Right renal cortex interstitium (tissue), 3 donors: ENCODE measurements at places on chromosomes 3 and 15. TPM values are rescaled to one million over a fixed set of nuclear protein-coding genes. Genes with fewer than 3 reads are reported as not detected.
A peak's percentile ranks its signal among the peaks of the same experiment; 100 is the strongest.

Gene UPK1B
- 9.6 TPM for polyA plus RNA-seq

Gene ASB14
- 0.67 TPM for polyA plus RNA-seq

Gene ALDH1L1
- polyA plus RNA-seq = 33.1 TPM

Gene RBP2
- 0.18 TPM for polyA plus RNA-seq

Gene SNTN
- not detected for polyA plus RNA-seq

Gene PRR20G
- not detected for polyA plus RNA-seq

- DNase-seq = no peak
Measured at GRCh38 chr15:71085809-71086208, 29.5 kb upstream of the THSD4 start.

GRCh38 chr3:89565098-89565497, 457.7 kb downstream of the EPHA3 start:
- no peak for DNase-seq

GRCh38 chr15:72375501-72375845, 341 bp downstream of the HEXA start:
- DNase-seq = no peak

GRCh38 chr3:146589899-146590508, 15.1 kb downstream of the PLSCR5 start:
- no peak for DNase-seq

- DNase-seq = no peak
Measured at GRCh38 chr3:65523878-65524277, 514.8 kb downstream of the MAGI1 start.

- no peak for DNase-seq
Measured at GRCh38 chr15:62564886-62565633, 400.0 kb upstream of the C2CD4B start.

DNA sequence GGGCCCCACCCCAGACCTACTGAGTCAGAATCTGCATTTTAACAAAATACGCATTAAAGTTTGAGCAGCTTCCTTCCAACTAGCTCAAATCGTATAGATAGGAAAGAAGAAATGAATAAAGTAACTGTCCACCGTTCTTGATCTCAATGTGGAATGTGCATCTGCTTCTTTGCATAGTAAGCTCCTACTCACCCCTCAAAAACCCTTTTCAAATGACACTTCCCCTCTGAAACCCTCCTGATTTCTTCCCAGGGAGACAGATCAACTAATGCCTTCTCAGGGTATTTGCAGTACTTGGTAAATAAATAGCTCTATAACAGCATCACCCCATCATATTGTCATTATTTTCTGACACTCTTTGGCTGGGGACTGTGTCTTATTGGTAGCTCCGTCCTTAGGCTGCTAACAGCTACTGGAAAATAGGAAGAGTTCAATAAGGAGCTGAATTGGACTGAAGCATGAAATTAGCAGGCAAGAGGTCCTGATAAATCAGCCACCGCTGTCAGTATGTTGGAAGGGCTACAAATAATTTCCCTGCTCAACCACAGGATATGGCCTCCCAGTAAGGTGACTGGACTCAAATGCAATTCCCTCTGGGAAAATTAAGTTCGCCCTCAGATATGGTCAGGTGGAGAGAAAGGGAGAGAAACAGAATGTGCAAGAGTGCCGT, 10.2 kb downstream of the OXTR start:
- no peak for DNase-seq

GRCh38 chr15:55860468-55860867, 117.5 kb upstream of the PRTG start:
- no peak for DNase-seq

- DNase-seq = no peak
Measured at GRCh38 chr3:19347671-19348070, 199.4 kb downstream of the KCNH8 start.

DNA sequence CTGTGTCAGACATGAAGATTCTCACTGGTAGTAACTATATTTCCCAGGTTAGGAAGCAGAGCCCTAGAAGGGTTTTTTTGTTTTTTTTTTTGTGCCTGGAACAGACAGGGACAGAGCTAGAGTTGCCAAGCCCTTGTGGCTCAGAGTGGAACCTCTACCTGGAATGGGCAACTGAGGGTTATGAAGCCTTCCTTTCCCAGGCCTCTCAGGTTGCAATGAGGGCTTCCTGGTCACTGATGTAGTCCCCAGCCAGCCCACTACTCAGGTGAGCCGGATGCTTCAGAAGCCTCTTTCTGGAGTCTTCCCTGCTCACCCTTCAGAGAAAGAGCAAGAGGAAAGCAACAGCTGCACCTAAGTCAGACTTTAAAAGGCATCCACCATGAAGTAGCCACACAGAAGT, 48.8 kb upstream of the MANF start:
- DNase-seq = no peak

DNA sequence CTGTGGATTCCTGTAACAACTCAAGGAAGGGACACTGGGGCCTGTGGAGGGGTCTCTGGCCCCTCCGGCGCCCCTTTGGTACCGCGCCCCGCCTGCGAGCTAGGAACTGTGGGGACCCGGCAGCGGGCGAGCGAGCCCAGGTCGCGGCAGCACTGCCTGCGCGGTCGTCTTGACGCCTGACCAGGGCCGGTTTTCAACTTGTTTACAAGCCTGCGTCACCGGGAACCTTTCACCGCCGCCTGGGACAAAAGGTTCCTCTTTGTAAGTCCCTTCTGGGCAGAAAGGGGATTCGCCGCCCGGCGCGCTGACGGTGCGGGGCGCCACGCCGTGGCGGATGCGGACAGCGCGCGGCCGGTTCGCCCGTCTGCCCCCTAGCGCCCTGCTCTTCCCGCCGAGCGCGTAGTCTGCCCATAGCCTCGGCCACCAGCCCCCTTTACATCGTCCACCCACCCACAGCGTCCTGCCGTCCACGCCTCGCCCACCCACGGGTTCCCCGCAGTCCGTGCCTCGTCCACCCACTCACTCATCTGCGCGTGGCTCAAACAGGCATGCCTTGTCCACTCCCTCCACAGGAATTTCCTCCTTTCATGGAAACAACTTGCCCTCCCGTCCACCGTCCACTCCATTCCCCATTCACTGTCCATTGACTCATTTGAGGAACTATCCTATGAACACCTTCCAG, 5.5 kb upstream of the CFAP100 start:
- DNase-seq = peak; percentile 74

DNA sequence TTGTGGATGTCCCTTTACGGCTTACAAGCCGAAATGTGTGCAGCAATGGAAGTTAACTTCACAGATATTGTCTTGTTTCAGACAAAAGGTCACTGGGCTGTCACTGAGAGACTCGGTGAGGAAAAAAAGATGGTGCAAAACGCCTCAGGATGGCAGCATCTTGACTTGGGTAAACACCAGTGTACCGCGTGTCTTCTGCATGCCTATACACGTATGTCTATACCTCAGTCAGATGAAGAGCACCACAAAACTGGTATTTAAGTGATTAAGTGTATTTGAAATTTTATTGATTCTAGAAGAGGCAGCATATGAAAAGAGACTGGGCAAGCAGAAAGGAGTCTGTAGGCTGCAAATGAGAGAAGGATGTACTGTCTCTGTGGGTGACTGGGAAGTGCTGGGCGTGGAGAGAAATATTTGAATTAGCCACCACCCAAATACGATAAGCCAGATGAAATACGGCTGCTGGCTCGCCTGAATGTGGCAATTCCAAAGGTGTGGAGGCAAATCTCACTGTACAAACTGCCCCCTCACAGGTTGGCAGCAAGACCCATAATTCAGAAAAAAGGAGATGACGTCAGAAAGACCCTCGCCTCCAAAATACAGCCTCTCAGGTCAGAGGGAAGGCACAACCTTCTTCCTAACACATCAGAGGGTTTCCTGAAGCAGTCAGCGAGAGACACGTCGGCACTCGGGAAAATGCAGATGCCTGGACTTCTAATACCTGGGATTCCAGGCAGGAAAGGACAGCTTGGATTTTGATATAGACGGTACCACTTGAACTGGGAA, 53.4 kb upstream of the NEO1 start:
- no peak for DNase-seq

GRCh38 chr15:90142216-90143165, 40.2 kb upstream of the IDH2 start:
- no peak for DNase-seq

DNA sequence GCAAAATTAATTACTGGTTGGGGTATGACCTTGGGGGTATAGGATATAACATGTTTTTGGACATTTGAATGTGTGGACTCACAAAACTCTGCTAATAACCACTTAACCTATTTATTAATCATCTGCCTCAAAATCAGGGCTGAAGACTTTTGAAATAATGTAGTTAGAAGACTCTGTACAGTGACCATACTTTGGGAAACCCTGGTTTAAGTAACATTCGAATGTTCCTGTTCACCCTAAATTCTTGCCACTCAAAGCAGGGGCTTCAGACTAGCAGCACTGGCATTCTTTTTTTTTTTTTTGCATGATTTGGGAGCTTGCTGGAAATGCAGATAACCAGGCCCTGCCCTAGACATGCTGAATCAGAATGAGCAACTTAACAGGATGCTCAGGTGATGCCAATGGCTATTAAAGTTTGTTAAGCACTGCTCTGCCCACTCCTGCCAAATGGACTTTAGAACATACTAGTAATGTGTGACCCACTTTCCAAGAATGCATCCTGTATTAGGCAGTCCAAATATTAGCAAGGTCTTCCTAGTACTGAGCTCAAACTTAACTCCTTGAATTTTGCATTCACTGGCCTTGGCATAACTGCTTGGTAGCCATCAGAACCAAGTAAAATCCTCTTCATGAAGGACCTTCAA, 12.7 kb upstream of the ST3GAL6 start:
- no peak for DNase-seq

DNA sequence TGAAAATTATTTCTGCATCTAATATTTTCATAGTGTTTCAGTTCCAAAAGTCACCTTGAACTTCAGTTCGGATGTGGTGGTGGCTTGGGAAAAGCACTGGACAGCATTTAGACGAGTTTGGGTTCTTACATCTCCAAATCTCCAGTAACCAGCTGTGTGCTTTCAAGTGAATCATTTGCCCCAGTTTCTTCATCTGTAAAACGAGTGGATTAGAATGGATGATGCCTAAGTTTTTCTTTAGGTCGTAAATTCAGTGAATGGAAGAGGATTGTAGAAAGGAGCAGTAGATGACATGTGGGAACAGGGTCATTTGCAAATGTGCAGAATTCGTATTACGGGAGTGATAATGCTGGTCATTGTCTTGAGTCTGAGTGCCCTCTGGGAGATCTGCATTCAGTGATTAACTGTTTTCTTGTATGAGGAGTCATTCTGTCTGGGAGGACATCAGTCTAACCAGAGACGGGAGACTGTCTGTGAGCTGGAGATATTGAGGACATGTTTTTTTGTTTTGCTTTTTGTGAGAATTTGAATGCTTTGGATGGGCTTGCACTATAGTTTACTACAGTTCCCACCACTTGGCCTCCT, 641.6 kb upstream of the TBL1XR1 start:
- no peak for DNase-seq

DNA sequence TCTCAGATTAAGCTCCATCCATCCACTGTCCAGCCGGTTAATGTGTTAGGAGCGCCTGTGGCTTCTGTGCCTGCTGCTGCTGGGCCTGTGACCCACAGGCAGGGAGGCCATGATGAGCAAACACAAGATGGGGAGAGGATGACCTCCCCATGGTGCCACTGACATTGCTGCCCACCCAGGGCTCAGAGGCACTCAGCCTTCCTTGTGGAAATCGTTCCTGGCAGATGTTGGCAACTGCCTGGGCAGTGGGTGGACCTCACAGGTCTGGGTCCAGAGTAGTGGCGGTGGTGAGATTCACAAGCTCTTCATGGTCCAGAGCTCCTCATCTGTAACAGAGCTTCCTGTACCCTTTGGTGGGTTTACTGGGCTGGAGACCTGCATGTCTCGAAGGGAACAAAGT, 38.6 kb downstream of the SCN5A start:
- no peak for DNase-seq

GRCh38 chr15:80559320-80559693, 135.8 kb upstream of the ABHD17C start:
- DNase-seq = no peak

DNA sequence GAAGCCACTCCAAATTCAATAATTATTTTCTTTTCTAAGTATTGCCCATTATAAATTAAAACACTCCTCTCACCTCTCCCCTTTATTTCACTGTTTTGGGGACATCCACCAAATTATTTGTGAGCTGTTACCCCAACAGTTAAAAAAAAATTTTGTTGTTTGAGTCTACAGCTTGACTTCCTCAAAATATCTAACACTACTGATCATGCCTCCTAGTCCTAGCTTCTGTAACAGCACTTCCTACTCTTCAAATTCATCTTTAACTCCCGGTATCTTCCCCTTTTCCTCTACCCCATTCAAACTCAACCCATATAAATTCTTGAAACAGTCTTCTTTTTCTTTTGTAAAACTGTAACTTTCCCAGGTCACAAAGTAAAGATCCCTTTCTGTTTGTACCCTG, 15.9 kb downstream of the PARL start:
- no peak for DNase-seq

DNA sequence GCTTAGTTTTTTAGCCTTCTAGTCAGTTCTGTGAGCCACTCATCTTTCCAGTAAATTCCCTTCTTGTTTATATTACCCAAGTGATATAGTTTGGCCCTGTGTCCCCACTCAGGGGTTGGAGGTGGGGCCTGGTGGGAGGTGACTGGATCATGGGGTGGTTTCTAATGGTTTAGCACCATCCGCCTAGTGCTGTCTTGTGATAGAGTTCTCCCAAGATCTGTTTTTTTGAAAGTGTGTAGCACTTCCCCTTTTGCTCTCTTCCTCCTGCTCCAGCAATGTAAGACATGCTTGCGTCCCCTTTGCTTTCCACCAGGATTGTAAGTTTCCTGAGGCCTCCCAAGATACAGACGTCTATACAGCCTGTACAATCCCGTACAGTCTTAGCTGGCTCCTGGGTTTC, 53.7 kb upstream of the INO80 start:
- no peak for DNase-seq

DNA sequence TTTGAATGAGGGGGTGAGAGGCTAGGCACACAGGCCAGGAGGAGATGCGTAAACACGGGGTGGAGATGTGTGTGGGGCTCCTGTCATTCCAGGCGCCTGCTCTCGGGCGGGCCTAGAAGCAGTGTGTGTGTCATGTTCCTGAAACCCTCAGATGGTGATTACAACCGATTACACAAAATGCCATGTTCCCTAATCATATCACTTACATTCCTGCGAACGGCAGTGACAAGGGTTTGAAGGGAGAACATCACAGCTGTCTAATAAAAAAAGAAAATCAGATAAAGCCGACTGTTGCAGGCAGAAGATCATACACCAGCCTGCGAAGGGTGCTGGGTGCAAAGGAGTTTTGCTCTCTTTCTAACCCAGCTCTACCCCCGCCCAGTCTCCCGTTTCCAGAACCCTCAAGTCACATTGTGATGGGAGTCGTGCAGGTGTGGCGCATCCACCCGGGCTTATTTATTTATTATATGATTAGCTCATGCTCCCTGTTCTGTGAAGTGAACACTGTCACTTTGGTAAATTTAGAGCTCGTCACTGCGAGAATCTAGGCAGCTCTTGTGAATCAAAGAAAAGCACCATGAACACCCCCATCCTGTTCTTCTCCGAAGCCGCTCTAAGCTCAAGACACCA, 140.3 kb downstream of the NR2F2 start:
- no peak for DNase-seq

DNA sequence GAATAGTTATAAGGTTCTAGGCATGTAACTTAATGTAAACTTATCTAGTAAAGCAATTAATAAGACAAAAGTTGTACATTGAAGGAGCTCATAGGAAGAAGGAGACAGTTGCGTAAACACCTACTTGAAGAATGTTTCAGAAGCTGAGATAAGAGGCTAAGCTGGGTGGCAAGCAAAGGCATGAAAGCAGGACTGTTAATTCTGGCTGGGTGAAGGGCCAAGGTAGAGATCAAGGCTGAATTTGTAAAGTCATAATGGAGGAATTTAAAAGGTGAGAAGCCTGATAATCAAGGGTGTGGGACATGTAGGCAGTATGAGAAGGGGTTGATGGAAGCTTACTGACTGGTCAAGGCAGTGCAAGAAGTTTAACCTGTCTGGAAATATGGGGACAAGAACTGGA, 80.4 kb upstream of the TGFBR2 start:
- no peak for DNase-seq
